Frontal cortex (tissue), 4 donors: ENCODE measurements at places on chromosomes 2 and 18.
A peak's percentile ranks its signal among the peaks of the same experiment; 100 is the strongest.

GRCh38 chr2:153235516-153235915 lies 243.0 kb downstream of the RPRM start:
- DNase-seq: no peak

DNA sequence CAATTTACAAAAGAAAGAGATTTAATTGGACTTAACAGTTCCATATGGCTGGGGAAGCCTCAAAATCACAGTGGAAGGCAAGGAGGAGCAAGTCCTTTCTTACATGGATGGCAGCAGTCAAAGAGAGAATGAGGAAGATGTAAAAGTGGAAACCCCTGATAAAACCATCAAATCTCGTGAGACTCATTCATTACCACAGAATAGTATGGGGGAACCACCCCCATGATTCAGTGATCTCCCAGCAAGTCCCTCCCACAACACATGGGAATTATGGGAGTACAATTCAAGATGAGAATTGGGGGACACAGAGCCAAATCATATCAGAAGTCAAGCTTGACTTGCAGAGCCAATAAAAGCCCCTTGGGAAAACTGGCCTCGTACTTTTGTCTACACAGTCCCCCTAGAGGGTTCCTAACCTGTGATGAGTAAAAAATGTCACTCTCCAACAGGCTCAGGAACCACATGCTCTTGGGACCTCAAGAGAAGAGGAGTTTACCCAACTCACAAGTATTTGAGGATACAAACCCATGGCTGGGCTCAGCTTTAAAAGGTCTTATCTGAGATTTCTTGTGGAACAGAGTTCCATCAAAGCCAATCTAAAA lies 11.2 kb upstream of the INPP4A start:
- no peak for DNase-seq

GRCh38 chr2:65397122-65397521 lies 35.3 kb downstream of the SPRED2 start:
- no peak for DNase-seq

GRCh38 chr2:181847198-181847556 lies 44.4 kb upstream of the ITPRID2 start:
- DNase-seq: no peak

GRCh38 chr2:26284132-26284531 lies 39.4 kb downstream of the HADHB start:
- DNase-seq: no peak

DNA sequence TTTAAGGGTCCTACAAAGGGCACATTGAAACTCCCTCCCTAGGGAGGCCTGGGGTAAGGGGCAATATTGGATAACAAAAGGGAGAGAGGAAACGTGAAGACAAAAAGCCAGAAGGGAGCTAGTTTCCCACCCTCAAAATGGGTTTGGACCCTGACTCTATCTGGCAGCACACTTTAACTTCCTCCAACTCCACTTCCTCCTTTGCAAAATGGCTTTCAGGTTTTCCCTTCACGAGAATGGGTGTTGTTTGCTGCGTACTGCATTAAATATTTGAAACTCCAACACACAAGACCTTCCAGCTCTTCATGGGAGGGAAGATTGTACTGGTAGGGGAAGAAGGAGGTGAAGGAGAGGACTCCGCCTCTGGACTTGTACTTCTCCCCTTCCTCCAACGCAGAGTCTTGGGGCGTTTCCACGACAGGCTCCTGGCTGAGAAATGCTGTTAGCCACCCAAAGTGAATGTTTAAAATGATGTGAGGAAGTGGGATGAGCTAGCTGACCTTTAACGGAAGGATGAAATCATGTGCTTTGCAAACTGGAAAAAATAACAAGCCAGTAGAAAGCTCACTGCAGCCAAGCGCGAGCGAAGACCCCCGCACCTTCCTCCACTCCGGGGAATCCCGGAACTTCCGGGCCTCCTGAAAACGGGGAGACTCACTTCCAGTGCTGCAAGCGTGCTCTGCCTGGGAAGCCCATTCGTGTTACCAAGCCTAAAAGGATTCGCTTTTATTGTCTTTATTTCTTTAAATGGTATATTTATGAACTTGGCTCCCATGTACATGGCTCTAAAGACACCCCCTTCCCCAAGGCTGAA lies 85.6 kb downstream of the VIT start:
- no peak for DNase-seq

DNA sequence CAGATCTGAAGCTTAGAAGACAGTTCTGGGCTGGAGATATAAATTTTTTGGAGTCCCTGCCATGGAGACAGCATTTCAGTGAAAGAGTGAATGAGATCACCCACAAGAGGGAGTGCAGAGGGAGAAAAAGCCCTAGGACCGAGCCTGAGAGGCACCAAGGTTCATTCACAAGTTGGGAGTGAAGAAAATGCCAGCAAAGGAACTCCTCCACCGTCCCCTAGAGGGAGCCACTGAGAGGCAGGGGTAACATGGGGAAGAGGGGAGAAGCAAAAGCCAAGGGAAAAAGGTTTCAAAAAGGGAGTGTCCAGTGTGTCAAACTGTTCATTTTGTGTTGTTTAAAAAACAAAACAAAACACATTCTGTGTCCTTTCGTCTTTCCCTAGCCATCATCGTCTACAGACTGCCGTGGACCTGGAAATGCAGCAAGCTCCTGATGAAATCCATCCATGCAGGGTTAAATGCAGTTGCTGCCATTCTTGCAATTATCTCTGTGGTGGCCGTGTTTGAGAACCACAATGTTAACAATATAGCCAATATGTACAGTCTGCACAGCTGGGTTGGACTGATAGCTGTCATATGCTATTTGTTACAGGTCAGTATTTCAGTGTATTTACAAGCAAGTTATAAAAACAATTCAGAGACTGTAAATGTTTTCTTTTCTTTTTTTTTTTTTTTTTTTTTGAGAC lies 19.1 kb downstream of the CYBRD1 start:
- DNase-seq: no peak

GRCh38 chr2:152336119-152336853 lies 1.3 kb downstream of the FMNL2 start:
- DNase-seq: peak; percentile 34

GRCh38 chr18:56388571-56388970 lies 249.8 kb downstream of the TXNL1 start:
- DNase-seq: no peak

- DNase-seq: no peak
Measured at GRCh38 chr2:40256649-40257048, 195.2 kb downstream of the SLC8A1 start.

- no peak for DNase-seq
Measured at GRCh38 chr18:56062931-56063330, 474.9 kb upstream of the TCF4 start.

DNA sequence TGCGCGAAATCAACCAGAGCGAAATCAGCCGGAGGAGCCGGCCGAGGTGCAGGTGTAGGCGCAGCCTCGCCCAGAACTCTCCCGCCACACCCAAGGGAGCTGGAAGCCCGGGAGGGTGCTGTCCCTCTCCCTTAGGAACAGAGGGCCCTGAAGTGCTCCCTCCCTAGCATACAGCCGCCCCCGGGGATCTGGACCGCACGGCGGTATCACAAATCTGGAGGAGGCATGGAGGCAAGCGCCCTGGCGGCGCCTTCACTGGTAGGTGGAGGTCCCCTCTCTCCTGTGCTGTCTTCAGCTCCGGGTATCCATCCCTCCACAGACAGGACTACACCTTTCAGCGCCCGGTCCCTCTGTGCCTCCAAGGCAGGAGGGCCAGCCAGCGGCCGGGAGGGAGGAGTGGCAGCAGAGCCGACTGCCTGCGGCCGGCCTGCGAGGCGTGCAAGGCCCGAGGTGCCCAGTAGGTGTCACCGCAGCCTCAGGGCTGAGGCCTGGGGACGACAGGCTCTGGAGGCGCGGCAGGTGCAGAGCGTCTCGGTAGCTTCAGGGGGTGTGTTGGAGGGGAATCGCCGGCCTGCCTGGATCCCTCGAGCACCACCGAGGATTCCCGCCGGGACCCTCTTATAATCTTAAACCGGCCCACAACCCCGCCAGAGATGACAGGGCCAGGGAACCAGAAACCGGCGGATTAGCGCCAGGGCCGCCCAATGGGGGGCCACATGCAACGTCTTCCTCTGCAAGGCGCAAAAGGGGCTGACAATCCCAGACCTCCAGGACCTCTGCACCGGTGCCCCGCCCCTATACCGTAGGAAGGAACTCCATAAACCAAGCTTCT lies 2.8 kb downstream of the IHH start:
- DNase-seq: peak; percentile 86

GRCh38 chr2:61775956-61776570 lies 77.8 kb downstream of the FAM161A start:
- no peak for DNase-seq

- DNase-seq: no peak
Measured at GRCh38 chr2:154207288-154208047, 335.7 kb downstream of the GALNT13 start.

DNA sequence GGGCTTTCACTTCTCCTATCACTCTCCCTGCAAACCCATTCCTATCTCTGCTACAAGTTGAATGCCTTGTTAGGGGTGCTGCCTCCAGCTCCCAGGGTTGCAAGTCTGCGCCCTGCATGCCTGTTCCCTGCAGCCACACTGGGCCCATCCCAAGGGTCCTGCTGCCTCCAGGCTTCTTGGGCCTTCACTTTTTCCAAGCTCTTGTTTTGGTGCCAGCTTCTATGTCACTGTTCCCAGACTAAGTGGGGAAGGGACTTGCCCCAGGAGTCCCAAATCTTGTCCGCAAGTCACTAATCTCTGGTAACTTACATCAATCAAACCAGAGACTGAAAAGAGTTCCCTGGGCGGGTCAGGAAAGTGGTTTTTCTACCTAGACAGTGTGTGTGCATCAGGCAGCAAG lies 65.4 kb downstream of the ZCCHC2 start:
- DNase-seq: no peak

DNA sequence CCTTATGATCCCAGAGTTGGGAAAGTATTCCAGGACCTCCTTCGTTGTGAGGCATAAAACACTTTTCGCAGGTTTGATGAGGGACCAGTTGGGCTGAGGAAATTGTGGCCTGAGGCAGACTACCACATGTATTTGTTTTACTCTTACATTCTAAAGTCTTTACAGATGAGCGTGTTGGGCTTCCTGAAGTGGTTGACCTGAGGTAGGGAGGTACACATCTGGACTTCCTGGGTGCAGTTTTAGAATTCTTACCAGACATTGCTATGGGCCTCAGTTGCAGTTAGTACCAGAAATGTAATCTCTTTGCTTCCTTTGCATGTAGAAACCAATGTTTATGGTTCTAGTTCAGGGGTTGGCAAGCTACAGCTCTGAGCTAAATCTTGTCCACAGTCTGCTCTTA lies 48.7 kb downstream of the COA5 start:
- DNase-seq: no peak

DNA sequence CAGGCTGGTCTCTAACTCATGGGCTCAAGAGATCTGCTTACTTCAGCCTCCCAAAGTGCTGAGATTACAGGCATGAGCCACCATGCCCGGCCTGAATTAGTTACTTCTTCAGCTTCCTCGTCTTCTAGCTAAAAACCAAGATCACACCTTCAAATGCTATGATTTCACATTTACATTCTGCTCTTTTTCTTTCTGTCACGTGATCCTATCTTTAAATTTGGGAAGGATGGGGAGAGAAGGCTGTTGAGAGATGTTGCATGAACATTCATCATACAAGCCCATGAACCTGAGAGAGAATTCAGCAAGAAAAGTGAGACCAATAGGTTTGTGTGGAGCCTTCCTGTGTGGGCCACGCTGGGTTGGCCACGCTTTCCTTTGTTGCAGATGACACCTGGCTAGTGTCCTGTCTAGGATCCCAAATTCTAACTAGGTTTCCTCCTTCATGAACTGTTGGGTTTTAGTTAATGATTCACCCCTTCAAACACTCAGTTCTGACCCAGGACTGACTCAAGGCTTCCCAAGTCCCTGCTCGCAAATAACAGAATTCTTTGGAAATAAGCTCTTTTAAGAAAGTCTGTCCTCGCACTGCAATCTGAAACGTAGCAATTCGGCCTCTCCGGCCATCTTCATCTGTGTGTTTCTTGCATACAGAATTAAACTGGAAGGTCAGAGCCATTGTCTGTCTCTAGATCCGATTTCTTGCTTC lies 57.3 kb upstream of the CREB1 start:
- DNase-seq: no peak

DNA sequence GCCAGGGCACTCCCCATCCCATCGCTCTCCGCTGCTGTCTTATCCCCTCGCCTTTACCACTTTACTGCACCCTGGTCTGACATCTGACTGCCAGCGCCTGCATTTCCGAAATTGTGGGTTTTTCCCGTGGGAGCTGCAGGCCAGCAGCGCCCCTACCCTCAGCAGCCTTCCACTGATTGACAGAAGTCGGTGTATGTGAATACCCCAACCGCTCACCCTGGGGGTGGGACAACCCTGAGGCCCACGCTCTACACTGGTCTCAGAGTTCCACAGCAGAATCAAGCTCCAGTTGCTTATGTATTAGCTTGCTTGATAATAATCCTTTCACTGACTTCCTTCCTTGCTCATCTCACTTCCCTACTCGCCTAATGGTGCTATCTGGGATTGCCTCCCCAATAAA lies 62.0 kb downstream of the POLE4 start:
- no peak for DNase-seq

GRCh38 chr2:178943745-178944144 lies 106.2 kb downstream of the CCDC141 start:
- no peak for DNase-seq

DNA sequence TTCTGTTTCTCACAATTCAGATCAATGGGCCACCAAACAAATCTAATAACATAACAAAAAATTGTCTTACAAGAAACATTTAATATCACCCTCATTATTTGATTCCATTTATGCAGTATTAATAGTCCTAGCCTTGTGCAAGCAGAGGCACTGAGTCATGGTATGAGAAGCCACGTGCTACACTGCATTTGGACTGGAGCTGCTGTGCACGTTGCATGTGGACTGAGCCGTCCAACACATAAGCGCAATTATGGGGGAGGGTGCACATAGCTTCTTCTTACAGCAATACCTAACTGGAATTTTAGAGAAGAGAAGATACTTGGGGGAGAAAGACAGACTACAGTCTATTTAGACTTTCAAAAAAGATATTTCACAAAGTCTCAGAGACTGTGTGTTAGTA lies 329.6 kb upstream of the ID2 start:
- DNase-seq: no peak

DNA sequence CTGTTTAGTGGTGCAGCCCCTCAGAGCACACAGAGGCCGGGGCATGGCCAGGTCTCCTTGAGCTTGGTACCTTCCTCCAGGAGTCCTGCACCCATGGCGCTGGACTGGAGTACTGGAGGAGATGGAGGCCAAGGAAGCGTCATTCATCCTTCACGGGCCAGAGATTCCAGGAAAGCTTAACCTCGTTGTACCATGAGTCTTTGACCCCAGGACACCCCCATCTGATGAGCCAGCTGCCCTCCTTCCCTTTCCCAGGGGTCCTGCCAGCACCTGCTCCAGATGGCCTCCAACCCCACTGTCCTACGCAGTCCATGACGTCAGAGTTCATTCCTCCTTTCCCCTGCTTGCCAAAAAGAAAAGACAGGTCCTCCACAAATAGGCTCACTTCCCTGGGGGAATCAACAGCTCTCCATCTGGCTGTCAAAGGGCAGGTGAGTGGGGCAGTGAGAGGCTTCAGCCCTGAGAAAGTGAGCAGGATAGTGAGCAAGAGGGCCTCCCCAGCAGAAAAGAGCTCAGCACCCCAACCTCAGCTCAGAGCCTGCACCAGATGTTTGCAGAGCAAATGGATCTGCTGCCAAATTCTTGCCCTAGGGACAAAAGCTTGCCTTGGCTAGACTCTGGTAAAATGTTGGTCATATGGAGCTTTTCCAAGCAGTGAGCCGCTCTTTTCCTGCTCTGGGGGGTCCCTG lies 4.5 kb upstream of the NPPC start:
- no peak for DNase-seq

GRCh38 chr2:109331081-109331480 lies 202.1 kb downstream of the SH3RF3 start:
- no peak for DNase-seq
